ENCODE measurements at places on chromosomes 6 and 20.
A peak's percentile ranks its signal among the peaks of the same experiment; 100 is the strongest.

DNA sequence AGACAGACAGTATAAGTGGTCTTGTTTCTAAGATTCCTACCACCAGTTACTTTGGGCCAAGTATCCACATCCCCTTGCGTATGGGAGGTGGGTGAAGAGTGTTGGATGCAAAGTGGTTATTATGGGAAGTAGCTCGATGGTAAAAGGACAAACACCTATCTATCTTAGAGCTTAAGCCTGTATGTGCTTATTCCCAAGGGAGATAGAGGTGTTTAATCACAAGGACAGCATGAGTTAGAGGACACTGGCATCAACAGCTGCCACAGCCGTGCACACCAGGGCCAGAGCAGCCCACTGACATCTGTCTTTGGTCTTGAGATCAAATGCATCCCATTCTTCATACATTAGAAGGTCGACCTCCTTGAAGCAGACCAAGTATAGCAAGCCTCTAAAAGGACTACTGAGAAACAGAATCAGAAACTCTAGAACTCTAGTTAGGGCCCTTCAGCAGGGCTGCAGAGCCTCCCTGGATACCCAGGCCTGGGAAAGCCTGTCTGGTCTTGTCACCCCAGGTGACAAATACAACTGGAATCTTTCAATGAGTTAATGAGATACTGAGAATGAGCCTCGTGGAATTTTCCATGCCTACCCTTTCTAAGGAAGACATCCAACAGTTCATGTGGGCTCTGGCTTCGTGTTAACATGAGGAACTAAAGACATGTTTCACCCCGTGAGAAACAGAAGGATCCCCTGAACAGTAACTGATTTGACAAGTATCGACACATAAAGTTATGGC is 28.7 kb downstream of the TXNDC5 start:
- DNase-seq: no peak

GRCh38 chr20:59831916-59832270 is 101.5 kb downstream of the SYCP2 start:
- peak; percentile 86 for DNase-seq

GRCh38 chr20:51532577-51533191 is 9.8 kb downstream of the NFATC2 start:
- peak; percentile 68 for DNase-seq

GRCh38 chr6:125066964-125067363 is 86.6 kb upstream of the TPD52L1 start:
- no peak for DNase-seq

GRCh38 chr20:2163312-2163711 is 61.7 kb downstream of the STK35 start:
- DNase-seq: no peak

DNA sequence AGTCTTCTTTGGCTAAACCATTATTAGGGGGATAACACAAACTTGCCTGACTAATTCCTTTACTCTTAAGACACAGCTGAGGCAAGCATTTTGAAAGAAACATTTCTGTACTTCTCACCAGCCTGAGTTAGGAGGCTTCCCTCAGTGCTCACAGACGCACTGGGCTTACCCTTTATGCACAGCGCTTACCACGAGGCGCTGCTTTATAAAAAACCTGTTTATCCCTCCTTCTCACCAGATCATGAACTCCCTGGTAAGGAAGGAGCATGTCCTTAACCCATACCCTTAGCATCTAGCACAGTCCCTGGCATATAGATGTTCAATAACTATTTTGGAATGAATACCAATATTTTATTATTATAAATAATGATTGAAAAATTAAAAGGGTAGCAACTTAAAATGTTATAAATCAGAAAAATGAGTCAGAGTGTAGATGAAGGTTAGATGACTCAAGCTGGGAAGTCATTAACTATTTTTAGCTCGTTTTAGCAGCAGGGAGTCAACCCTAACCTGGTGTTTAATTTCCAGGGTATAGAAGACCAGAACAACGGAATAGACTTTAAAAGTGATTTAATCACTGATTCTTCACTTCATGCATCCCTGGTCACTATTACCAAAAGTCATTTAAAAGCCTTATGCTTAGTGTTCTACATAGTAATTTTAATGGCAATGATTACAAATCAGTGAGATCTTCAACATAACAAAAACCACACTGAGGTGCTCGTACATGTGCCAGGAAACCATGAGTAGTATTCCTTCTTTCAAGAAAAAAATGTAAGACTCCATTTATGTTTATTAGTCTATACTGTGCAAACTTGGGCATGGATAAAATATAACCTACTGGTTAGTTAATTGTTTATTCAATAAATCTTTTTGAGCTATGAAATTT is 4.1 kb upstream of the TPD52L1 start:
- no peak for DNase-seq

DNA sequence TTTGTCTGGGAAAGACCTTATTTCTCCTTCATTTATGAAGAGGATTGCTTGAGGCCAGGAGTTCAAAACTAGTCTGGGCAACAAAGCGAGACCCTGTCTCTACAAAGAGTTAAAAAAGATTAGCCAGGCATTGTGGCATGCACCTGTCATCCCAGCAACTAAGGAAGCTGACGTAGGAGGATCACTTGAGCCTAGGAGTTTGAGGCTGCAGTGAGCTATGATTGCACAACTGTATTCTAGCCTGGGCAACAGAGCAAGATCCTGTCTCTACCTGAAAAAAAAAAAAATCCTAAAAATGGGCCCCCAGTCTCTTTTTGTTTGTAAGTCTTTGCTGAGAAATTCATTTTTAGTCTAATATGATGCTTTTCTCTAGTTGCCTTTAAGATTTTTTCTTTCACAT is 29.2 kb upstream of the EIF2S2 start:
- no peak for DNase-seq

DNA sequence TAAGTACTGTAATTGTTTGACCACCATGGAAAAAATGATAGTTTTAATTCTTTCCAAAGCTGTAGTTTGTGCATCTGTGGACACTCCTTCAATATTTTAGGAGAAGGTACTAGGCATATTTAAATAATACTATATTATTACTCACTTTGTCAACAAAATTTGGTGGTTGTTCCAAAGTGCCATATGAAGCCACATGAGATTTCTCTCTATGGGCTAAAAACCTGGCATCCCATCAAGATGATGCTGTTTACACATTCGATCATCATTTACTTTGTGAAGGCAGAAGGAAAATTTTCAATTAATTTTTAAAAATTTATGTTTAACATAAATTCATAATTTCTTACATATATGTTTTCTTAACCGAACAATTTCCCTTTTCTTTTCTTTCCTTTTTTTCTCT is 502.6 kb upstream of the JAG1 start:
- no peak for DNase-seq

GRCh38 chr6:15349379-15349778 is 103.5 kb downstream of the JARID2 start:
- no peak for DNase-seq

DNA sequence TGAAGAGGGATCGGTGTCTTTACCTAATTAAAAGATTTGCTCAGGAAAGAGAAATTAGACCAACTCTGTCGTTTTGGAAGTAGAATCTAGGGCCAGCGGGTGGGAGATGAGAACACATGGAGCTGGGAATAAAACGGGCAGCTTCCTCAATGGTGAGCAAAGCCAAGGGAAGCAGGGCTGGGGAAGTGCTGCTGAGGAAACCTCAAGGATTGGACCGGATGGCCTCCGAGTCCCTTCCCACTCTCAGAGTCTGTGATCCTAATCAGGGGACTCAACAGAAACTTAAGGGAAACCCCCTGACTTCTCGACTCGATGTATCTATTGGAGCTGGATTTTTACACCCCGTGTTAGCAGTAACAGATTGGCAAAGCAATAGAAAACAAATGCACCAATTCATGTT is 10.8 kb downstream of the GCNT2 start:
- DNase-seq: no peak

GRCh38 chr20:33209789-33210188 is 7.4 kb upstream of the BPIFA3 start:
- DNase-seq: peak; percentile 87

GRCh38 chr6:36028877-36029324 is 1.3 kb downstream of the MAPK14 start:
- DNase-seq: peak; percentile 53

DNA sequence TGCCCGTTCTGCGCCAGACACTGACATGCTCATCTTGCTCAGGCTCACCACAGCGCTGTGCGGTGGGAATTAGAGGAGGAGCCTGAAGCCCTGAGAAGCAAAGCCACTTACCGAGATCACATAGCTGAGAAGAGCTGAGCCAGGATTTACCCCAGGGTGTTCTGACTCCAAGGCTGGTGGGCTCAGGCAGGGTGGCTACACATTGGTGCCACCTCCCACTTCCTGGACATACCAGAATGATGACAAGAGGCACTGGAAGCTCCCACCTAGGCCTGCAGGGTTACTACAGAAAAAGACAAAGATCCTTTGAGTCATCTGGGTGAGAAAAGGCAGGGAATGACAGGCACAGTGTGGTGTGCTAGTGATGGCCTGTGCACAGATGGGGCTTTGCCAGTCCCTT is 24.4 kb upstream of the FKBP1A start:
- no peak for DNase-seq

DNA sequence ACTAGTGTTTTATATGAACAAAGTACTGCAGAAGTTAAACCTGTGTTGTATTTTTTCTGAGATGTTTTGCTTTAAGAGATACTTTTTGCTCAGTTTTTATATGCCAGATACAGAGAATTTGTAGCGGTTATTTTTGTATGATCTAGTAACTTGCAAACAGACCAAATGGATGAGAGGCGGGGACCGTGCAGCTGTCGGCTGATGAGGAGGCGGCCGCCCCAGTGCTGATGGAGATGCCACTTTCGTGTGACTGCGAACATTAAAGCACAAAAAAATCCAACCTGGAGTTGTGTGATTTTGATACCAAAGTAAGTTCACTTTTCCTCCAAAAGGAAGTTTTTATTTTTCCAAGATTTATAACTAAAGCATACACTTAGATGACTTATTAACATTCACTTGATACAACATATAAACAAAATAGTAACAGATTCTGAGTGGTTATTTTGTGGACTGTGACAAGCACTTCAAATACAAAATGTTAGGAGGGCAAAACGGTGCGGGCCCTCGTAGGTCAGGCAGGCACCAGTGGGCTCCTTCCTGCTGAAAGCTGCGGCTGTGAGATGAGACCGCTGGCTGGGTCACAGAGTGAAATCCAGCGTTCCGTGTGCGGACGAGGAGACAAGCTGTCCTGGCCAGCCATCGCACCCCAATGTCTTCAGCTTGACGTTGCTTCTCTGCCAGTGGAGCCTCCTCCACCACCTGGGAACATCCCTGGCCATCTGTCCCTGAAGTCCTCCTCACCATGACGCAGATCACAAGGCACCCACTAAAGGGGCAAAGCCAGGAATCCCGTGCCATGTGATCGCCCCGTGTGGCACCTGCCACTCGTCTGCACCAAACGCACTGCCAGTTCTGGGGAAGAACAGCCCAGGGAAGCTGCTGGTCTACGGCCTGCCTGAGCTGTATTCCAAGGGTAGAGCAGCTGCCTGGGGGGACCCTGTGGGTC is 4.0 kb upstream of the OGFR start:
- no peak for DNase-seq

DNA sequence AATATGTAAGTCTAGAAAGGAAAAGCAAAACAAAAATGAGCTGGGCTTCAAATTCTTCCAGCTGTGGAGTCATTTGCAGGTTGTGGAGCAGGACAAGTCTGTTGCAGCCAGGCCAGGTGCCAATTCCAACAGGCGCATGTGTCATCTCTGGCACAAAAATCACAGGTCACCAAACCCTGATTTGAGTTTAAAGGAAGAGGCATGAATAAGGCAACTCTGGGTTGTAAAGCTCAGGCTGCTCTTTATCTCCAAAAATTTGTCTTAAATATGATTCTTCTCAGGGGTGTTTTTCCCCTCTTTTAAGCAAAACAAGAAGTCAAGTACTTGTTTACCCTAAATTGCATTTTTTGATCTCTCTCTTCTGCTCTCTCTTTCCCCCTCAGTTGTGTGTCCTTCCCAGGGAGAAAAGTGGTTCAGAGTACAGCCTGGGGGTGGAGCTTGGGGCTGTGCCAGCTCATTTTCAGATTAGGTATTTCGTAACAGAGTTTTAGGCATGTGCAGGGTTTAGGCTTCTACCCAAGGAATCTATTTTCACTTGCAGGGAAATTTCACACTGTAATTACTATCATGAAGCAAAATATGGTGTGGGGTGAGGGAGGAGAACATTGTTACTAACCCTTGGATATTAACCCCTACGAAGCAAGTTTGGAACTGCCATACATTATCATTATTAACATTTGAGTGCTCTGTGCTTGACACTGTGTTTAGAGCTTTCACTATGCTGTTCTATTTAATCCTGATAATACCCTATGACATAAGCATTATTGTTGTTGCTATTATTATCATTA is 8.3 kb upstream of the NCOA3 start:
- peak; percentile 85 for DNase-seq

- DNase-seq: peak; percentile 85
These were observed 29.7 kb downstream of the RPP40 start for GRCh38 chr6:4973982-4974745.

Measured in muscle of back (tissue), 13 donors.